AG20443 (cell line): ENCODE measurements at places on chromosomes 1 and 21.

DNA sequence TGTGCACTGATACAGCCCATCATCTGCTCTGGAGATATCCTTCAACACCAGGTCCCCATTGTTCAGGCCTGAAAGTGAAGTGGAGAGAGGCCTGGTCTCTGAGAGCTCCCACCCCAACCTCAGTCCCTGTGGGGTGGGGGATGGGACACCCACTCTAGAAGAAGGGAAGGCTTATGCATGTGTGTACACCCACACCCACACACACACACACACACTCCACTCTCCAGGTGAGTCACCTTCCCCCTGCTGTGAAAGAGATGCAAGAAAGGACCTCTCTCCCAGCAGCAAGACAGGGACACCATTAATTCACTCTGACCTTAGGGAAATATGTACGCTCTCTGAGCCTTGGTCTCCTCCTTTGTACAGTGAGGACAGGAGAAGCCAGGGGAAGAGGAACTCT is 5.9 kb downstream of the VSIG8 start:
- DNase-seq, result no peak

DNA sequence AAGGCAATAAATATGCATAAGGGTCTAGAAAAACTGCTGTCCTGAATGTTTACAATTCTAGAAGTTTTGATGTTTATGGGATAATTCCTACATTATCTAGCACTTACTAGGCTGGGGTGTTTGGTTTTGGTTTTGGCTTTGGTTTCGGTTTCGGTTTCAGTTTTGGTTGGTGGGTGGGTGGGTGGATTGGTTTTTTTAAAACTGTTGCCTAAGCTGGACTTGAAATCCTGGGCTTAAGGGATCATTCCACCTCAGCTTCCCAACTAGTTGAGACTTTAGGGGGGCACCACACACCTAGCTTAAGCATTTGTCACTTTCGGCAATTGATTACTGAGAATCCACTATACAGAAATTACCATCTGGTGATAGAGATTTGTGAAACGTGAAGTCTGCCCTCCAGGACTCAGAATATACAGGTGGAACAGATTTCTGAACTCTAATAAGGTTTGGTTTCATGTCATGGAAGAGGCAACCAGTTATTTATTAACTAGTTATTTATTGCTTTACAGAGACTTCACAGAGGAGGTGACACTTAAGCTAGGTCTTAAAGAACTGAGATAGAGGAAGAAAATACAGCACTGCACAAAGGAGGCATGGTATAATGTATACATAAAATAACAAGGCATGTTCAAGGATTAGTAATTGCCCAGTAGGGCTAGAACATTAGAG is 69.6 kb downstream of the PIK3R3 start:
- peak; percentile 22 for DNase-seq

DNA sequence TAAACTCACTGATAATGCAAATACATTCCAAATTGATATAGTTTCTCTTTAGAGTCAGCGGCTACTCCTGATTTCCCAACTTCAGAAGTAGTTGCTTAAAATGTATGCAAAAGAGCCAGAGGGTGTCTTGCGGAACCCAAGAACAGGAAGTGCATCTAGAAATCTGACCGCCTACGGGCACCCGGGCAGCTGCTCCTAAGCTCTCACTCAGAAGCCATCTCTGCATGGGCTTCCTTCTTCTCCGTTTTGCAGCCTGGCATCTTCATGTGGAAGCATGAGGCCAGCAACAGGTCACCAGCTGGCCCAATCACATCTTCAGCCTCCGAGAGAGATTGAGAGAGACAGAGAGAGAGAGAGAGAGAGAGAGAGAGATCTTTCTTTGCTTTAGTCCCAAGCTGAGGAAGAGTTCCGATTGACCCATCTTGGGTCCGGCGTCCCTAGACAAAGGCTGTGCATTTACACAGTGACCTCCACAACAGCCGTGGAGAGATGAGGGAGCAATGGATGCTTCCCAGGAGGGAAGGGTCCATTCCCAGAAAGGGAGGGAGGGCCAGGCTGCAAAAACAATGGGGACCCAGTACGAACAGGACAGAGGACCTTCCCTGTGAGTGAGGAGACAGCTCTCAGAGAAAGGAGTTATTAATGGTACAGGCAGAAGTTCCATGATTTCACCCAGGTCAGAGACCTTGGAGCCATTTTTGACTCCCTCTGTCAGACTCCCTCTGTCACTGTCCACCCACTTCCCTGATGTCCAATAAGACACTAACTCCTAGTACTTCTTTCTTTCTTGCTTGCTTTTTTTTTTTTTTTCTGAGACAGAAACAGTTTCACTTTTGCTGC is 28.2 kb upstream of the SLC30A1 start:
- DNase-seq, result no peak

DNA sequence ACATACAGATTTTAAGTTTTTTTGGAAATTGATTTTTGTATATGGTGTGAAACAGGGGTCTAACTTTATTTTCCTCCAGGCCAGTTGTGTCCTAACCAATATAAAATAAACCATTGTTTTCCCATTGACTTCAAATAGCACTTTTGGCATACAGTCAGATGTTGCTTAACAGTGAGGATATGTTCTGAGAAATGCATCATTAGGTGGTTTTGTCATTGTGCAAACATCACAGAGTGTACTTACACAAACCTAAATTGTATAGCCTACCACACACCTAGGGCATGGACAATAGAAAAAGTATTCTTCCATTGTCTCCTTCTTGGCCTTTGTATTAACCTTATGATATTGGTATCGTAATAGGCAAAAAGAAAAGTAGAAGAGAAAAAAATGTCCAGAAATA is 37.4 kb upstream of the DISP1 start:
- no peak for DNase-seq

- no peak for DNase-seq
Measured at GRCh38 chr1:47645151-47645550, 207.3 kb downstream of the FOXD2 start.

DNA sequence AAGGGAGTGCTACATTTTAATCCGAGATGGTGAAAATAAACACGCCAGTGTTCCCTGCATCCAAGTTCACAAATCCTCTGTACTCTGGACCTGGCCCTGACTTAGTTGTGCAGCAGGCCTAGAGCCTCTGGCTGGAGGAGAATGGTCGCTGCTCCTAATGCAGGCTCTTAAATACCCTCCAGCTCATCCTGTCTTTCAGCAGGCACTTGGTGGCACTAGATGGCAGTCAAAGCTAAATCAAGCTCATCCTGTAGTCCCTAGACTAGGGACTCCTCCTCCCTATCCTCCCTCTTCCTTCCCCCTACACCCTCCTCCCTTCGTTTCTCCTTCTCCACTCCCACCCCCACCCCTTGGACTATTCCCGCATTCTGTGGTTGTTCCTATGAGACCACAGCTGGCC is 41.6 kb upstream of the MTR start:
- DNase-seq, result peak; percentile 24

DNA sequence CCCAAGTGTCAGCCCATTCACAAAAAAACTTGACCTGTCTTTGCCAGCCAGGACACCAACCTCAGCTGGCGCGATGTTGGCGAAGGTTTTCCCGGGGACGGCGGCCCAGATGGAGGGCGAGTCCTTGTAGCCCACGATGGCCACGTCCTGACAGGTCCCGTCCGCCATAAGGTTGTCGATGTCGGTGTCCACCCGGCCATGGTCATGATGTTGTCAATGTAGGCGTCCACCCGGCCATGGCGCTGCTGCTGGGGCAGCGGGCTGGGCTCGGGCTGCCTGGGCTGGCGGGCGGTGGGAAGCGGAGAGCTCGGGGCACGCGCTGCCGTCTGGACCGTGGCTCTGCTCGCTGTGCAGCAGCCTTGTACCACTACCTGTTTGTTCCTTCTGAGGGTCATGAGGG is 18.3 kb upstream of the MYOC start:
- DNase-seq, result no peak
